Fibroblast of lung (primary cell): ENCODE measurements at places on chromosomes 4 and X. TPM values are rescaled to one million over a fixed set of nuclear protein-coding genes. Genes with fewer than 3 reads are reported as not detected.

TLR6 gene
- total RNA-seq: 1.0 and 2.3 TPM in 2 replicates

TRPC5OS gene
- total RNA-seq: not detected in 2 replicates

EPHA5 gene
- under 0.01 and 0.51 TPM in 2 replicates for total RNA-seq

CCDC149 gene
- total RNA-seq: 11.0 and 13.9 TPM in 2 replicates

GJB1 gene
- not detected in 2 replicates for total RNA-seq

PPP1R3F gene
- 6.8 and 10.8 TPM in 2 replicates for total RNA-seq

NUDT11 gene
- 7.1 and 7.7 TPM in 2 replicates for total RNA-seq

RPA4 gene
- 0.77 and 1.2 TPM in 2 replicates for total RNA-seq

HSFX2 gene
- 0.26 and 0.50 TPM in 2 replicates for total RNA-seq

HDX gene
- total RNA-seq: 3.1 and 4.5 TPM in 2 replicates

FABP2 gene
- not detected in 2 replicates for total RNA-seq

RBMXL3 gene
- total RNA-seq: not detected in 2 replicates
